ENCODE measurements at places on chromosomes 2 and 18.

- DNase-seq, result no peak
- no peaks in the 10 kb centered on the region for H3K36me3 ChIP-seq
- no peaks in the 10 kb centered on the region for H3K27me3 ChIP-seq
- H3K4me3 ChIP-seq, result no peak overlapping the region
Observed at GRCh38 chr2:231410293-231411004, 14.9 kb downstream of the B3GNT7 start.

DNA sequence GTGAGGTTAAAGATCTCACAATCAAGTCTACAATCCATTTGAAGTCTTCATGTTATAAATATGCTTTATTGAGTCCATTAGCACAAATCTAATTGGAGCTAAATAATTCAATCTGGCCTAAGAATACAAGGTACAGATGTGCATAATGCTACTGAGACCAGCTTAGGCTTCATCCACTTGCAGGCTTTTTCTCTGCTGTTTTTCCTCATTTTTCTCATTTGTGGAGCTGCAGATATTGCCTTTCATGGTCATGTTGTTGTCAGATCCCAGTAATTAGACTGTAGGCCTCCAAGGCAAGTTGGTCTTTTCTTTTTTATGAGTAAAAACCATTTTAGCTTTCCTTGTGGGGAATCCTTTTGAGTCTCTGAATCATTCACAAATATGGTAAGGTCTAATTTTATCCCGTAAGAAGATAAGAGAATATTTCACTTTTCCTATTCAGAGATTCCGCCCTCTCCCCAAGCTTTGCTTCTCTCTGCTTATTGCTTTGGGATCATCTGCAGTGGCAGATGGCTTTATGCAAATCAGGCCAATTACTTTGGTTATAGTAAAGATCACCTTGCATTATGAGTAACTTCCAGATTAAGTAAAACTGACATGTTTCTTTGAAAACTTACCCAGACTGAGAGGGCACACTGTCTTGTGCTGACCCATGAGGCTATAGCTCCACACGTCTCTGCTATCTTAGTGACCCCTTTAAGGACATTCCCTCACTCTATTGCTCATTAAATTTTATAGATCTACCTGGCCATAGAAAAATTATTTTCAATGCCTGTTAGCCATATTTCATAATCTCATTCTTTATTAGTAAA lies 80.9 kb downstream of the MGAT5 start:
- no peaks in the 10 kb centered on the region for H3K4me1 ChIP-seq
- no peak overlapping the region for H3K4me3 ChIP-seq

GRCh38 chr2:239194731-239195317 lies 206.0 kb downstream of the HDAC4 start:
- no peaks in the 10 kb centered on the region for H3K27me3 ChIP-seq
- H3K4me1 ChIP-seq, result no peaks in the 10 kb centered on the region
- DNase-seq, result no peak
- H3K4me3 ChIP-seq, result no peak overlapping the region
- H3K27ac ChIP-seq, result no peak overlapping the region
- H3K36me3 ChIP-seq, result peaks cover 30% of the 10 kb centered on the region

- H3K27me3 ChIP-seq, result no peaks in the 10 kb centered on the region
- no peaks in the 10 kb centered on the region for H3K4me1 ChIP-seq
- no peak overlapping the region for H3K27ac ChIP-seq
- DNase-seq, result no peak
Observed at GRCh38 chr18:35993013-35993412, 20.5 kb downstream of the RMP24 start.

- no peak overlapping the region for H3K27ac ChIP-seq
- no peak overlapping the region for H3K4me3 ChIP-seq
- no peaks in the 10 kb centered on the region for H3K4me1 ChIP-seq
- H3K27me3 ChIP-seq, result no peaks in the 10 kb centered on the region
- DNase-seq, result no peak
Observed at GRCh38 chr18:9513971-9514512, 38.7 kb downstream of the RALBP1 start.

GRCh38 chr2:9905413-9905812 lies 46.1 kb upstream of the GRHL1 start:
- H3K4me3 ChIP-seq, result no peak overlapping the region
- H3K36me3 ChIP-seq, result peaks cover 13% of the 10 kb centered on the region
- no peak overlapping the region for H3K27ac ChIP-seq
- no peak for DNase-seq
- no peaks in the 10 kb centered on the region for H3K4me1 ChIP-seq

DNA sequence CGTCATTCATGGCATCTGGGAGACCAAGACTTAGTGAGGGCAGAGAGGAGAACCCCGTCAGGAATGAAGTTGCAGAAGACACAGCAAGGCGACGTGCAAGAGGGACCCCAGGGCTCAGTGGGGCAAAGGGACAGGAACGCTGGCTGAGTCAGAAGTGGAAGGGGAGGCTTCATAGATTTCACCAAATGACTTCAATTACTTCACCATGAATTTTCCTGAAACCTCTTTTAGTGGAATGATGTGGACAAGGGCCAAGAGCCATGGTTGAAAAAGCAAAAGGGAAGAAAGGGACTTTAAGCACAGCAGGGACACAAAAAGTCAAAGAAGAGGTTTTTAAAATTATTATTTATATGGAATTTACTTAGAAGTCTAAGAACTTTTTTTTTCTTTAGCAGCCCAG lies 141.6 kb upstream of the PID1 start:
- H3K27ac ChIP-seq, result no peak overlapping the region
- no peaks in the 10 kb centered on the region for H3K4me1 ChIP-seq
- no peaks in the 10 kb centered on the region for H3K36me3 ChIP-seq
- no peaks in the 10 kb centered on the region for H3K27me3 ChIP-seq
- DNase-seq, result no peak

DNA sequence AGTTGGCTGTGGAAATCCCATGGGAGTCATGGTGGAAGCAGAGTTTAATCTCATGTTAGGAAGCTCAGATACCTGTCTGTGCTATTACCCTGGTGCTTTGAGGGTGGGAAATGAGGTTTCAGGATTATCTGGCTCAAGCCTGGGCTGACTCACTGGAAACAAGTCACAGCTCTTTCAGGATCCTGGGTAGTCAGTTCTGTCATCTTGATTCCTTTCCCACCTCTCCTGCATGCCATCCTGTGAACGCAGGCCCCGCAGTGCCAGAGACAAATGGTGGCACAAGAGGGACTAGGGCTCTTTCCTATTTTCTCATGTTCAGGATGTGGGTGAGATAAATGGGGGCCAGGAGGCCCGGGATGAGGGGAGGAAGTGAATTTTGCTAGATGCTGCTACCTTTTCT lies 3.7 kb upstream of the FAM136A start:
- H3K27me3 ChIP-seq, result peaks cover 11% of the 10 kb centered on the region
- no peak for DNase-seq
- no peak overlapping the region for H3K4me3 ChIP-seq
- H3K27ac ChIP-seq, result no peak overlapping the region
- H3K36me3 ChIP-seq, result no peaks in the 10 kb centered on the region

DNA sequence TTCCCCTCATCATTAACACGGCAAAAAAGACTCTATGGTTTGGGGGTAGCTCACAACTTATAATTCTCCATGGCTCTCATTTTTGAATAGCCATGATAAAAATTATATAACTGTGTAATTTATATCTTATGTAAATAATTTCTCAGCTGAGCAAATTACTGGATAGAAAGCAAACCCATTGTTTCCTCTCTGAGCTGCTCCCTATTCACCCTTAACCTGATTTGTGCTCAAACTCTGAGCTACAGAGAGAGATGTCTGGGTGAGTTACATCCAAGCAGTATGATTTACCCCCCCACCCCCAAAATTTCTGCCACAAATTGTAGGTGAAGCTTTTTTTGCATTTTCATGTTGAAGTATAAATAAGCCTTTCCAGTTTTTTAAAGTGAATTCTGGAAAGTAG lies 123.7 kb downstream of the TFCP2L1 start:
- H3K27me3 ChIP-seq, result no peaks in the 10 kb centered on the region
- no peak overlapping the region for H3K27ac ChIP-seq
- H3K36me3 ChIP-seq, result no peaks in the 10 kb centered on the region
- H3K4me1 ChIP-seq, result no peaks in the 10 kb centered on the region

GRCh38 chr2:62998949-62999348 lies 51.7 kb upstream of the OTX1 start:
- H3K36me3 ChIP-seq, result no peaks in the 10 kb centered on the region
- no peak overlapping the region for H3K4me3 ChIP-seq
- H3K27me3 ChIP-seq, result no peaks in the 10 kb centered on the region

DNA sequence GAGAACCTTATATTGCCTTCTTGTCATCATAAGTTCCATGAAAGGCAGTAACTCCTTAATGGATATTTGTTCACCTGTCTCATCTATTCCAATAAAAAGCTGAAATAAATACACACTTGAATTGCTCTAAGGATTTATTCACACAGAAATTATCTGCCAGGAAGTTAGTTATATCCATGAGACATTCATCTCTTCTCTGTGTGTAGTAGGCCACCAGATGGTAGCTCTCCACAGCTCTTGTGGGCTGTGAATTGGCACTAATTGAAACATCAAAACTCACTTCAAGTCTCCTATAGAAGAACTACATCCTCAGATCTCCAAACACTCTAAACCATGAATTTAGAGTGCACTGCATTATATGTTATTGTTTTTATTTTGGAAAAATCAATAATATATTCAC lies 189.6 kb downstream of the DSC3 start:
- no peaks in the 10 kb centered on the region for H3K36me3 ChIP-seq
- no peak for DNase-seq
- H3K27ac ChIP-seq, result no peak overlapping the region
- no peaks in the 10 kb centered on the region for H3K27me3 ChIP-seq

GRCh38 chr2:234535464-234535863 lies 38.6 kb upstream of the ARL4C start:
- H3K4me1 ChIP-seq, result no peaks in the 10 kb centered on the region
- no peak for DNase-seq
- no peak overlapping the region for H3K4me3 ChIP-seq
- no peak overlapping the region for H3K27ac ChIP-seq
- H3K36me3 ChIP-seq, result no peaks in the 10 kb centered on the region
- H3K27me3 ChIP-seq, result no peaks in the 10 kb centered on the region

GRCh38 chr2:76640905-76641304 lies 881.3 kb downstream of the LRRTM4 start:
- H3K27me3 ChIP-seq, result no peaks in the 10 kb centered on the region
- no peak overlapping the region for H3K4me3 ChIP-seq
- H3K4me1 ChIP-seq, result no peaks in the 10 kb centered on the region
- no peaks in the 10 kb centered on the region for H3K36me3 ChIP-seq
- no peak overlapping the region for H3K27ac ChIP-seq

- no peak overlapping the region for H3K27ac ChIP-seq
- H3K4me3 ChIP-seq, result no peak overlapping the region
- no peaks in the 10 kb centered on the region for H3K27me3 ChIP-seq
- H3K4me1 ChIP-seq, result no peaks in the 10 kb centered on the region
- DNase-seq, result no peak
Observed at GRCh38 chr18:9952633-9953416, 39.0 kb downstream of the VAPA start.

- H3K27me3 ChIP-seq, result no peaks in the 10 kb centered on the region
- peak overlapping the region; percentile 20 for H3K27ac ChIP-seq
- H3K4me1 ChIP-seq, result peaks cover 30% of the 10 kb centered on the region
- no peak for DNase-seq
- H3K4me3 ChIP-seq, result no peak overlapping the region
Observed at GRCh38 chr2:65231892-65232477, 4.4 kb downstream of the ACTR2 start.

- no peaks in the 10 kb centered on the region for H3K27me3 ChIP-seq
- DNase-seq, result no peak
Observed at GRCh38 chr2:179952658-179953057, 54.4 kb downstream of the CWC22 start.

GRCh38 chr2:239819974-239820555 lies 205.1 kb downstream of the NDUFA10 start:
- H3K36me3 ChIP-seq, result no peaks in the 10 kb centered on the region
- peaks cover 46% of the 10 kb centered on the region for H3K27me3 ChIP-seq
- no peaks in the 10 kb centered on the region for H3K4me1 ChIP-seq
- H3K4me3 ChIP-seq, result no peak overlapping the region
- no peak for DNase-seq

GRCh38 chr2:112864072-112864471 lies 27.5 kb upstream of the IL1B start:
- no peaks in the 10 kb centered on the region for H3K27me3 ChIP-seq
- no peak overlapping the region for H3K4me3 ChIP-seq
- no peak for DNase-seq
- H3K36me3 ChIP-seq, result no peaks in the 10 kb centered on the region
- no peak overlapping the region for H3K27ac ChIP-seq

- H3K27me3 ChIP-seq, result no peaks in the 10 kb centered on the region
- H3K4me3 ChIP-seq, result no peak overlapping the region
Observed at GRCh38 chr18:43635397-43635796, 358.1 kb upstream of the SYT4 start.

- H3K36me3 ChIP-seq, result no peaks in the 10 kb centered on the region
- no peaks in the 10 kb centered on the region for H3K27me3 ChIP-seq
- no peak for DNase-seq
- no peak overlapping the region for H3K4me3 ChIP-seq
- H3K4me1 ChIP-seq, result peaks cover 9% of the 10 kb centered on the region
Observed at GRCh38 chr2:197372592-197372991, 62.0 kb upstream of the ANKRD44 start.

GRCh38 chr2:215364157-215365155 lies 52.6 kb downstream of the ATIC start:
- H3K27me3 ChIP-seq, result no peaks in the 10 kb centered on the region
- no peak overlapping the region for H3K4me3 ChIP-seq
- no peaks in the 10 kb centered on the region for H3K4me1 ChIP-seq
- H3K27ac ChIP-seq, result no peak overlapping the region
- no peaks in the 10 kb centered on the region for H3K36me3 ChIP-seq

DNA sequence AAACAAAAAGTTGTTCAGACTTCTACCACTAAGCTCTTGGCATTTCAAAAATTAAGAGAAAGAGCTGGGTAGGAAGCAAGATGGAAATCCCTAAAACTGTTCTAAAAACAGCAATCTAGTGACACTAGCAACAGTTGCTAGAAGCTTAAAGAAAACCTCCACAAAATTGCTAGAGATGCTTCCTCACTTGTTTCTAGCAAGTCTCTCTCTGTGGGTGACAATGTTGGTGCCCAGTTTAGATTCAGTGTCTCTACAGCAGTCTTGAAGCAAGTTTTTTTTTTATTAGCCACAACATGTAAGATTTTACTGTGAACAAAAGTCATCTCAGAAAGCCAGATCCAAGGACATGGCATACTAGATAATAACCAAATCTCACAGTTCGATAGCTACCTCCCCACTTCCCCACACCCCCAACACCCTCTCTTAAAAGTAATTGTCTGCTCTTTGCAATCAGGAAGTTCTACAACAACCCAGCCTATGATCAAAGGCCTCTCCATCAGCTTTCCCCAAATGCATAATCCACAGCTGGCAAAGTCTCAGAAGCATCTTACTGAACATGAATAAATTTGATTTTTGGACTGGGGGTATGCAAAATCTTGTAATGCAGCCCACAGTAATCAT lies 70.0 kb downstream of the ANKRD44 start:
- H3K27ac ChIP-seq, result peak overlapping the region; percentile 95
- no peaks in the 10 kb centered on the region for H3K27me3 ChIP-seq
- H3K4me3 ChIP-seq, result peak overlapping the region; percentile 8
- DNase-seq, result no peak
- H3K4me1 ChIP-seq, result peaks cover 82% of the 10 kb centered on the region
- H3K36me3 ChIP-seq, result no peaks in the 10 kb centered on the region

- H3K36me3 ChIP-seq, result no peaks in the 10 kb centered on the region
- H3K27ac ChIP-seq, result no peak overlapping the region
- no peak for DNase-seq
Observed at GRCh38 chr18:40222776-40223175, 1732.3 kb upstream of the PIK3C3 start.
